Stimulated activated CD8-positive, alpha-beta memory T cell treated with anti-CD3 and anti-CD28 coated beads, Interleukin-2, amount 100 ng/mL, for 1 hour (primary cell): ENCODE measurements at places on chromosomes 2 and 18.

DNA sequence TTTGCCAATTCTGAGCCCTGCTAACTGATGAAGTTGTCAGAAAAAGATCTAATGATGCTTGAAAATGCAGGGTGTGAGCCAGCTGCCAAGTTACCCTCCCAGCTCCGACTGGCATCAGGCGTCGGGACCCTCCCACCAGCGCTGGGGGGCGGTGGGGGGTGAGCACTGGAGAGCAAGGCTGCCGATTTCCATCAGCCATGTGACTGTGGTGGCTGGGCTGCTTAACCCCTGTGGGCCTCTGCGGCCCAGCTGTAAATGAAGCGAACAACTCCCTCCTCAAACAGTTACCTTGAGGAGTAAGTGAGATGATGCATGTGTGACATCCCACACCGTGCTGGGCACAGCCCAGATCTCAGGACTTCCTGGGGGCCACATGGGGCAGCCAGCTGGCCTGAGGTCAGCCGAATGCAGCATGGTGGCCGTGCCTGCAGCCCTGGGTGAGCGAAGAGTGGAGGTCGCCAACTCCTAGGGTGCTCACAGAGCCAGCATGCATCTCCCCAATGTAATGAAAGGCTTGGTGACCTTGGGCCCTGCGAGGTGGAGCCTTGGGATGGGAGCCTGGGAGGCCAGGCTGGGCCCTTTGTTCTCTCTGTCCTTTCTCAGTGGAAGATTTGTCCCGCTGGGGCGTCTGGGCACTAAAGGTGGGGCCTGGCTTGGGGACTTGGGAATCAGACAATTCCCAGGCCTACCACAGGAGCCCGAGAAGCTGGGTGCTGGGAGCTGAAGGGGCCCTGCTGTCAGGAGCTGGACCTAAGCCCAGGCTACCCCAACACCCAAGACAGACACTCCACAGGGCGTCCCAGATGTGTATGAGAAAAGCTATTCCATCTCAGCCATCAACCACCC, 25.1 kb downstream of the CIB4 start:
- DNase-seq = no peak

GRCh38 chr2:171410101-171410500, 23.7 kb downstream of the METTL8 start:
- DNase-seq = no peak

DNA sequence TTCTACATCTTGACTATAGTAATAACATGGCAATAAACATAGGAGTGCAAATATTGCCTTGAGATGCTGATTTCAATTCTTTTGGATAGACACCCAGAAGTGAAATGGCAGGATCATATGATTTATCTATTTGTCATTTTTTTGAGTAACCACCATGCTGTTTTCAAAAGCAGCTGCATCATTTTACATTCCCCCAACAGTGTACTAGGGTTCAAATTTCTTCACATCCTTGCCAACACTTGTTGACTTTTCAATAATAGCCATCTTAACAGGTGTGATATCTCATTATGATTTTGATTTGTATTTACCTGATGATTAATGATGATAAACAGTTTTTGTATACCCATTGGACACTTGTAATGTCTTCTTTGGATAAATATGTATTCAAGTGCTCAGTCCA, 90.8 kb downstream of the STRADB start:
- DNase-seq = no peak

DNA sequence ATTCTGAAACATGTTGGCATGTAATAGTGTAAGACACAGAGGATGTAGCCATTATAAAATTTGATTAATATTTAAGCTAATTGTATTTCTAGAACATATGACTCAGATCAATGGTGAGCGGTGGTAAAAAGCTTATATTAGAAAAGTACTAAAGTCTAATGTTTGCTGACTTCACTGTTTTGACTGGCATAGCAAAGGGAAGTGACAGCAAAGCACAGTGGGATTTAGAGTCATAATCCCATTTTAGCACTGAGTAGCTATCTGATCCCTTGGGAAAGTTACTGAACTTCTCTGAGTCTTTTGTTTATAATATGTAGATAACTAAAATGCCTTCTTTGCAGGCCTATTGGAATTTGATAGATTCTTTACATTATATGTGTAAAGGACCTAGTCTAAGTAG, 60.4 kb downstream of the KIAA1328 start:
- no peak for DNase-seq

DNA sequence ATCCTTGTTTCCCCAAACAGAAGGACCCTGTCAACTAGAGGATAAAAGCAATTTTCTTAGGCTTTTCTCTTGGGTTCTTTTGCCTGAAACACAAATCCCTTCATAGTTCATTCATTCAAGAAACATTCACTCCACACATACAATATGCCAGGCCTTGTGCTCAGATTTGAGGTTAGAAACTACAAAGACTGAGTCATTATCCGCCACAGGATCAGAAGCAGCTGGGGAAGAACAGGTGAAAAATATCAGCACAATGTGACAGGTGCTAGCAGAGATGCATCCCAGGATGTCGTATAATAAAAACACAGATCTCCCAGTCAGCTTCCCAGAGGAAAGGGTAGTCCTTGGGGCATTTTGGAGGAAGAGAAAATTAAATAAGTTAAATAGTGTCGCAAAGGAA, 172.4 kb downstream of the LRATD1 start:
- no peak for DNase-seq

DNA sequence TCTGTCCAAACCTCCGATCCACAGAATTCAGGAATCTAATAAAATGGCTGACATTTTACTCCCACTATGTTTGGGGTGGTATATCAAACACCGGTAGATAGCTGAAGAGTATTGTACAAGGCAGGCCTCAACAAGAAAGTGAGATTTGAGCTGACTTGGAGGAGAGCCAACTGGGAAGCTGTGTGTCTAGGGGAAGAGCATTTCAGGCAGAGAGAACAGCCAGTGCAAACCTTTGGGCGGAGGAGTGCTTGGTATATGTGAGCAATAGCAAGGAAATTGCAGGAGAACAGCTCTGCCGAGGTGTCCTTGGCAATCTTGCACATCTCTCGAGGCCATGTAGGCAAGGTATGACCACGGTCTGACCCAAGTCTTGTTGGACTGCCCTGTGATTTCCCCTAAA, 1.8 kb upstream of the MERTK start:
- DNase-seq = no peak

DNA sequence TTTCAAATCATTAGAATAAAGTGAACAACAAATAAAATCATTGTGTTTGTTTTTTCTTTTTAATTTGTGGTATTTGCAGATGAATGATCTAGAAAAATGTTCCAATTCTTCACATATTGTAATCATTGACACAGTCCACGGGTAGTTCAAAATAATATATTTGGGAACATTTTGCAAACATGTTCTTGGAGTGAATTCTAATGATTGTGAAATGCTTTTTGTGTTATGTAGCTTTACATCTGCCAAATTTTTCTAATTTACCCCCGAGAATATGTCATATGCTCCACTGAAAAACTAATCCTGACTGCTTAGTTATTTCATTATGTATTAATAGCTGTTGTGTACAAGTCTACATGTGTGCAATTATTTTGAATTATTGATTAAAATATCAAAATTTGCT, 1468.4 kb upstream of the NXPH2 start:
- DNase-seq = no peak

- no peak for DNase-seq
Observed at GRCh38 chr2:45922577-45922988, 271.1 kb downstream of the PRKCE start.
